ENCODE measurements at places on chromosomes 6 and 20. TPM values are rescaled to one million over a fixed set of nuclear protein-coding genes. Genes with fewer than 3 reads are reported as not detected.

Gene KCNB1
- total RNA-seq = under 0.01 TPM

Gene SRSF6
- 62.9 TPM for total RNA-seq

Gene ID4
- 0.37 TPM for total RNA-seq

Gene CST7
- not detected for total RNA-seq

Gene PKIG
- 139 TPM for total RNA-seq

Gene RCAN2
- 0.78 TPM for total RNA-seq

Gene ASIP
- not detected for total RNA-seq

Gene ARHGAP40
- total RNA-seq = not detected

Gene BPHL
- total RNA-seq = 9.6 TPM

Gene GLP1R
- total RNA-seq = not detected

Gene RIMS4
- not detected for total RNA-seq

Gene FAM229B
- 4.5 TPM for total RNA-seq

Gene ATF6B
- 23.3 TPM for total RNA-seq

Gene DEFB132
- not detected for total RNA-seq

Gene OPRM1
- not detected for total RNA-seq
